ENCODE measurements at places on chromosomes 16 and 17.

DNA sequence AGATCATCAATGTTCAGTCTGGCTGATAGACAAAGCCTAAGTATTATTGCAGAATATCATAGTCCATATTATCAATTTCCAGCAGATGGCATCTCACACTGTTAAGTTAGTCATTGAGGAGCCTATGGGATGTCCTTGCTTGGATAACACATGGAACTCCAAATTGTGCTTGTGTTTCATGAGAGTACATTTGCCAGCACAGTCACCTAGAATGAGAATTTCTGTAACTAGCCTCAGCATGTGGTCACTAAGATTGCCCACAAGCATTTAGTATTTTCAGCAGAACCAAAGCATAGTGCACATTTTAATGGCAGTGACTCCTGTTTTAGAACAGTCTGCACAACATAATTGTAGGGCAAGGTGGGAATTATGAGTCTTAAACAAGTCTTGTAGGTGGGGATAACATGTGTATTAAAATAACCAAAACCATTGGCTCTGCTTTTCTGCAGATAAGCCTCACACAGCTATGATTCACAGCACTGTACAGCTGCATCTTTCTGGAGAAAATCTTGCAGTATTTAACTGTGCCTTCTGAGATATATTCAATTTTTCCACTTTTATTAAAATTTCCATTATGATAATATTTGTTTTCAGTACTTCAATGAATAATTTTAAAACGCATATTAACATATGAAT lies 882.8 kb upstream of the SOX9 start:
- DNase-seq, result no peak

DNA sequence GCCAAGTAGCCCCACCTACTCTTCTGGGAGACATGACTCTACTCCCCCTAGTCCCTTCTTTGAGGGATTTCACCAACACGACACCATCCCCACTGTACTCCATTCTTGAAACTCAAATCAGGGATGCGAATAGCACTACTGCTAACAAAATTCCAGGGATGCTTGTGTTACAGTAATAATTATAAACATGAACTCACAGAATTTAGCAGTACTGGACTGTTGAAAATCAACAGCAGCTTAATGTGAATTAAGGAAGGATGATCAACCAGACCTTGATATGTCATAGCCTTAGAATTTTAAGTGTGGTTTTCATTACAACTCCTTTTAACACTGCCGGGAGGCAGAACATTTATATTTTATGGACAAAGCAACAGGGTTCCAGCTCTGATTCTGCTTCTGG lies 37.9 kb downstream of the AMFR start:
- no peak for DNase-seq

DNA sequence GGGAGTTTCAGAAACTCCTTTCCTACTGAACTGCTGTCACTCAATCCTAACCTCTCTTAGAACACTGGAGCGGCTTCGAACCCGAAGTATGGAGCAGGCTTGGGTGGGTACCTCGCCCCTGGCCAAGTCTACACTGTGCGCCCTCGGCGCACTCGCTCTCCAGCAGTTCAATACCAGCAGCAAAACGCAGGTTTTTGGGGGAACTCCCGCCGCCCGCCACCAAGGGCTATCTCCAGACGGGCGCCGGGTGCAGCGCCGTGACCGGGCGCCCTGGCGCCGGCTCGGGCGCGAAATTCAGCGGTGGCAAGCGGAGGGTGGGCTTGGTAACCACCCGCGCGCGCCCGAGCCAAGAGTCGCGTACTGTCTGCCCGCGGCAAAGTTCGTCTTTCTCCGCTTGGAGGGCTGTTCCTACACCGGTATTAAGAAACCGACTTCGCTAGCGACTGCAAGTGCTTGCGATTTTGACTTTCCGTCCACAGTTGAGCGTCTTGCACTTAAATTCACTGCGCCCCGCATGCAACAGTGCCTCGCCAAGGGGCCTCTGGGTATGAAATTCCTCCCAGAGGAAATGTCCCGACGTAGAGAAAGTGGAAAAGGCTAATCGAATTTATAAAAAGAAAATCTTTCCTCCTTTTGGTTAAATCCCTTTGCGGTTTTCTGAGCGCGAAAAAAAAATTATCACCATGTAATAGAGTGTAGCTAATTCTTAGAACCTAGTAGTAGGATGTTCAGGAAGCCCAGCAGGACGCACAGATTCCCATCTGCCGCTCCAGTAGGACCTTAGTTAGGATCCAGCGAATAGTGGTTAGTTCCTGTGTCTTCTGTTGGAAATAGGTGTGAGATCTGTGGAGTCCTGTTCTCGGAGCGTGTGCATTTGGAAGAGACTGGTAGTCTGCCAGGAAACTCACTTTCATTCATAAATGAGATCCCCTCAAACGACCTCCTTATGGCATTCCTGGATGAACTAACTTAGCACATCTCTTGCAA lies 5.0 kb upstream of the SALL1 start:
- no peak for DNase-seq

- peak; percentile 25 for DNase-seq
These were observed 157.6 kb downstream of the RAB11FIP4 start for GRCh38 chr17:31549121-31549524.
